IPS DF 6.9 (cell line): ENCODE measurements at places on chromosomes 5 and 9.

GRCh38 chr9:125239631-125240597 lies 1.2 kb downstream of the HSPA5 start:
- no peak for DNase-seq

GRCh38 chr9:100579665-100580064 lies 1.8 kb downstream of the CAVIN4 start:
- no peak for DNase-seq

- DNase-seq: no peak
Observed at GRCh38 chr5:9072701-9073100, 473.2 kb downstream of the SEMA5A start.

DNA sequence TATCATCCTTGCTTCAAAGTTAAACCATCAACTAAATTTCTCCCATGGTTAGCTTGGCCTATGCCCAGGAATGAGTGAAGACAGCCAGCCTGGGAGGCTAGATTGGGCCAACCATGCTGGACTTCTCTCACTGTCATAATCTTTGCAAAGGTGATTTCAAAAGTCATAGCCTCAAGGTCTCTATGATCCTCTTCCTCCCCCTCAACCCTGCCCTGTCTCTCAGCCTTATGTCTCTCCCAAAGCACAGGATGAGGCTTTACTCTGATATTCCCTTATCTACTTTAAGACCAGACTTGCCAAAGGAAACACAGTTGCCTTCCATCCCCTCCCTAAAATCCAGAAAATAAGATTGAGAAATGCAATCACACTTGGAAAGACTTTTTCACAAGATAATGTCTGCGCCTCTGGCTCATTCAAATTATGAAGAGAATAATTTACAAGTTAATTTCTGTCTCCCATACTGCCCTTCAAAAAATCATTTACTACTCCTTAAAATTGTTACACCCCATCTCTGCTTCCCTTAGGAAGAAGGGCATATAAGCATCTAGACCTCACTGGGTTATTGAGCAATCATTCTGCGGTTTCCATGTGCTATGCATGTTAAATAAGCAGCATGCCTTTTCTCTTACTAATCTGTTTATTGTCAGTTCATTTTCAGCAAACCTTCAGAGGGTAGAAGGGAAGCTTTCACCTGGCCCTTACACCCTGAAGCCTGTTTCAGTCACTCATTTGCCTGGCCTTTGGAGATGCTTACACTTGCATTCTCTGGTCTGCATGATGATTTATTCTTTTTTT lies 113.8 kb upstream of the ANKRD55 start:
- no peak for DNase-seq

GRCh38 chr9:38347271-38347671 lies 45.2 kb upstream of the ALDH1B1 start:
- no peak for DNase-seq

DNA sequence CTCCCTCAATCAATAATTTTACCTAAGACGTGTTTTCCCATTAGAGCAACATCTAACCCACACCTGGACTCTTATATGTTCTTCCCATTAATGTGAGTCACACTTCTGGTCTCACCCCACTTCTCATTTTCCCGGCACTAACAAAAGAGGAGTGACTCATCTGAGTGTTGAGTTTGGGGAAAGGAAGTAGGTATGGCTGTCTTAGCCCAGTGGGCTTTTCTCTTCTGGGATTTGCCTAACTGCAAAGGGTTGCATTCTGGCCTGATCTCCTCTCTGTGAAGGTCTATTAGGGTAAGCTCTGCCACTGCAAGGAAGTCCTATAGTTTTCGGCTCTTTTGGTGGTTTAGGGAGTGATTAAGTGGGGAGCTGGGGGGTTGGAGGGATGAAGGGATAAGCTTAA lies 195.6 kb downstream of the KIAA0825 start:
- DNase-seq: no peak

GRCh38 chr5:176658007-176658599 lies 10.8 kb downstream of the TSPAN17 start:
- DNase-seq: peak; percentile 75

GRCh38 chr9:94861589-94862272 lies 135.2 kb downstream of the AOPEP start:
- DNase-seq: no peak

- DNase-seq: no peak
Observed at GRCh38 chr9:112377087-112377486, 2.8 kb upstream of the HSDL2 start.

DNA sequence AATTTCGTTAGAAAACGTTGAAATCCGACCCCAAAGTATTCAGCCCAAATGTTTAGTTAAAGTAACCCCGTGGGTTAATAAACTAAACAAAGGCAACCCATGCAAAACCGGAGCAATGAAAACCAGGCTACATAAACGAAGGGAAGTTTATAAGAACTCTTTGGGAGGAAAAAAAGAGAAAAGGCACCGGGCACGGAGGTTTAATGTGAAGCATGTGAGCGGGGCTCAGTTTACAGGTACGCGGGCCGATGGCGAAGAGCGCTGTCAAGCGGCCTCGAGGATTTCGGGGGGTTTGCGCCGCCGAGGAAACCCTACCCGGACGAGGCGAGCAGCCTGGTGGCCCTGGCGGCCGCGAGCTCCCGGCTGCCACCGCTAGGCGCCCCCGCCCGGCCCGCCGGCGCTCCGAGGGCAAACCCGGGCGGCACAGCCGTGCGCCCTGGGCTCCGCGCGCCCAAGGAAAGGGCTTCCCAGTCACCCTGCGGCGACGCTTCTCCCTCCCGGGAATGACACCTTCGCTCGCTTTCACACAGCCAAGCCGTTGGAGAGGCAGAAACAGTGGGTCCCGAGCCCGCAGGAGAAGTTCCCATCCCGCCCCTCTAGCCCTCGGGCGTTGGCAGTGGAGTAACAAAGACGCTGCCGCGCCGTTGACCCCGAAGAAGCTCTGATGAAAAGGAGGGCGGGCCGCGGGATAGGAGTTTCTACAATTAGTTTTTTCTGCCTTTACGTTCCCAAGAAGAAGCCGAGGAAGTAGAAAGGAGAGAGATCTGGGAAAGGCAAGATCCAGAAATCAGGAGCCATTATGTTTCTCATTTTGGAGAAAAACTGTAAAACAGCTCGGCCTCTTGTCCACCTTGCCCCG lies 126.0 kb downstream of the TMEM174 start:
- DNase-seq: no peak

DNA sequence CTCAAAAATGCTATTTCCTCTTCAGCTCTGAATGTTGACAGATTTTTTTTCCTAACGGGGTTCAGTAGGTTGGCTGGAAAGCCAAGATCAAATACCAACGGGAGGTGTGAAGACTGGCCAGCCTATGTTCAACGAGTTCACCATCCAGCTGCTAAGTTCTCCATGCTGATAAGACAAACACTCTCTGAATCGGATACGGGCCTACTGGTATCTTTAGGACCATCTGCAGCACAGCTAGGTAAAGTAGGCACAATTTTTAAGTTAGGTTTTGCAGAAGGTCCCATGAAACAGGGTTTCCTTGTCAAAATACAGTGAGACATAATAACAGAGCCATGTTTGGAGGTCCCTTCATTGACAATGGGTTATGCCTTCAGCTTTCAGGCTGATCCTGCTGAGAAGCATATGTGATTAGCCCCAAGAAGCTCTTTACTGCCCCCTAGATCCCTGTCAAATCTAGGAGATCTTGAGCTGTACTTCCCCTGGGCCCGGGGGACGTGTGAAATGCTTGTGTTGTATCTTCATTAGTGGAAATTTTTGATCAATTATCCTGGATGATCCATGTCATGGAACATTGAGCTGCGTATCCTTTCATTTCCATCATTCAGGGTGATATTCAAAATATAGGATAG lies 60.6 kb downstream of the PGM5 start:
- DNase-seq: peak; percentile 22

DNA sequence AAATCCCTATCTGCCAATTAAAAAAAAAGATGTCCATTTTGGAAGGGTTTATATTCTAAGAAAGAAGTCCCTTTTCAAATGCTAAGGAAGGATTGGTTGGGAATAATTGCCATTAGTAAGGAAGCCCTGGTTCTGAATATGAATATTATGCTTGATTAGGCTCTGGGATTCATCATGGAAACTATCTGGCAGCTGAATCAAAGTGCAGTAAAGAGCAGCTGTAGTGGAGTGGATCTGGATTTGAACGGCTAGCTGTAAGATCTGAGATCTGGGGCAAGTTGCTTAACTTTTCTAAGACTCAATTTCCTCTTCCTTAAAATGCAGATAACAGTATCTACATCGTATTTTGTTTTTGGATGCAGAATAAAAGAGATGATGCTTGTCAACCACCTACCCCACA lies 10.5 kb downstream of the IL12B start:
- DNase-seq: no peak

- no peak for DNase-seq
Observed at GRCh38 chr9:14212077-14212476, 101.9 kb downstream of the NFIB start.
